Neural progenitor cell (in vitro differentiated cells): ENCODE measurements at places on chromosomes 13 and 19.

DNA sequence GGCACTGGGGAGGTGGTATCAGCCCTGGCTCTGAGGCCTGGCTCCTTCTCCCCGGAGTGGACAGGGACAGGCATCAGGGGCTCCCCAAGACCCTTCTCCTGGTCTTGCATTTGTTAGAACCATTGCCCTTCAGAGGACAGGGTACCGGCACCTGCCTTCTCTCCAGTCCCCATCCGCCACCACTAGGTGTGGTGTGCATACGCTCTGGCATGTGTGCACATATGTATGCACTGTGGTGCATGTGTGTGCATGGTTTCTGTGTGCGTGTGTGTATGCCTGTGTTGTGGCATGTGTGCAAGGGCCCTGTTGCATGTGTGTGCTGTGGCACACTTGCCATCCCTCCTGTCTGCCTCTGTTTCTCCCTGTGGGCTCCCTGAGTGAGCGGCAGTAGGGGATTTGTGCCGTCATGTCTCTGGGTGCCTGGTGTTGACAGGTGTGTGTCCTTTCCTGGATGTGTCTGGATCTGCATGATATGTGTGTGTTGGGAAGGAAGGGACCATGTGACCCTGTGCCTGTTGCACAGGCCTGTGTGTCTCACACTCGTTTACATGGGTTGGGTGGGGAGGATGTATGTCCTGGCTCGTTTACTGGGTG, 9.3 kb downstream of the KCTD15 start:
- no peaks in the 10 kb centered on the region for H3K27me3 ChIP-seq
- no peaks in the 10 kb centered on the region for H3K4me1 ChIP-seq
- DNase-seq: no peak
- H3K27ac ChIP-seq: no peak overlapping the region

DNA sequence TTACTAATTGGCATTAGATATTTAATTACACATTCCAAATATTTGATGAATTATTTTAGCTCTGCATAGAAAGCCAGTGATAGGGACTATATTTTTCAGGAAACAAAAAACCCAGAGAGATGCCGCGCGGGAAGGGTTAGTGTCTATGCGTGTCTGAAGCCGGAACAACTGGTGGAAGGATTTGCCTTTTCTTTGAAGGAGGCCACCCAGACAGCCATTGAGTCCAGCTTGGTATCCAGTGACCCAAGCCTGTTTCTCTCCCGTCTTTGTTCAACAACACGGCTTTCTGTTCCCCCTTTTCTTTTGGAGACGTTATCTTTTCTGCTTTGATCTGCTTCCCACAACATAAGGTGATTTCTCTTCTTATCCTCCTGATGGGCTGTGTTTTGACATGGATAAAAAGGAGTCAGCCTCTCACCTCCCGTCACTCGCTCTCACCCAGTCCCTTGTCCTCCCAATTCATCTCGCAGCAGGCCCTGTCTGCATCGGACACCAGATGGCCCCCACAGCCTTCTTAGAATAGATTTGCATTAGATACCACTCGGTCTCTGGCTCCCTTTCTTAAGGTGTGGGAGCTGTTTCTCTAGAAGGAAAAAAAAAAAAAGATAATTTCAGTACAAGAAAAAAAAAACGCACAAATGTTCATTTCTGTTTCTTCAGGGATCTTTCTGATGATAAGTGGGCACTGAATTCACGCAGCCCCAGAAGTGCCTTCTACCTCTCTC, 361.8 kb downstream of the ZNF536 start:
- H3K27ac ChIP-seq: no peak overlapping the region
- peaks cover 15% of the 10 kb centered on the region for H3K4me1 ChIP-seq
- H3K27me3 ChIP-seq: no peaks in the 10 kb centered on the region
- H3K36me3 ChIP-seq: no peaks in the 10 kb centered on the region
- no peak overlapping the region for H3K4me3 ChIP-seq

DNA sequence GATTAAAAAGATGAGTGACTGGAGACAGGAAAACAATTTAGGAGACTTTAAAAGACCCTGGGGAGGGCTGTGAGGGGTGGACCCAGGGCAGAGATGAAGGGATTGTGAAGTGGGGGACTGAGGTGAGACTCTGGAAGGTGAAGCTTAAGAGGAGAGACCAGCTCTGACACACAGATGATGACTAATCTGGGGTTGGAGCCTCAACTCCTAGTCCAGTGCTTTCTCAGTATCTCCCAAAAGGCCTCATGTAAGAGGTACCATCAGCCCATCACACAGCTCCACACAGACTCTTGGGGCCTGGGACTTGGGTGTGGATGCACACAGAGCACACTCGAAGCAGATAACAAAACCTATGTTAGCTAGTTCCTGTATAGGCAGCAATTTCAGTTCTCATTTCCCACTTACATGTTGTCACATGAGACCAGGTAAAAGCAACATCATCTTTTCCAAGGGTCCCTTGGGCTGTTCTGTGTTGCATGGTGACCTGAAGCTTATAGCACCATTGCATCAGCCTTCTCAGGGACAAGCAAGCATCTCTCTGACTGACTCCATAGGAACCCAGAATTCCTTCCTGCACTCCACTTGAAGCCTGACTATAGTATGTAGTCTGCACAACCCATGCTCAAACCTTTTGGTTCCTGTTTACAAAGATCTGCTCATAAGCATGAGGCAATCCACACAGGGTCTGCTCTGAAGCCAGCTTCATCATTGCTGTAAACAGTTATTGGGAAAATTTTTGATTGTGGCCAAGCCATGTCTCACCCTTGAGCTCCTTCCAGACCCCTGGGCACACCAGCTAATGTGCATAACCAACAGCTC, 88.6 kb upstream of the MYCBP2 start:
- DNase-seq: no peak
- H3K27me3 ChIP-seq: no peaks in the 10 kb centered on the region
- no peak overlapping the region for H3K27ac ChIP-seq
- H3K4me3 ChIP-seq: no peak overlapping the region
- H3K36me3 ChIP-seq: no peaks in the 10 kb centered on the region

DNA sequence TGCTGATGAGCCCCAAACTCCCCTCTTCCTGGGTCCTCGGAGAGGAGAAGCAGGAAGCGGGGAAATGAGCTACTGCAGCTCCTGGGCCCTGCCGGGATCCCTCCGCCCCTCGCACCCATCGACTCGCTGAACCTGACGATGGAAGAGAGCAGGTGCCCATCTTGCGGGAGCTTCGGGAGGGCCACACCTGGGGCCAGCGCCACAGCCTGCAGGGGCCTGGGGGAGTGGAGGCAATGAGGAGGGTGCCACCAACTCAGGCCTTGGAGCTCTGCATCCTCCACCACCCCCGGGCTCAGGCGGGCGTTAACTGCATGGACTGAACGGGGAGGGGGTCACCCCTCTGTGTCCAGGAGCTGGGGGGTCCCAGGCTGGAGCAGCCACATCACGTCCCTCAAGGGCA, 8.3 kb downstream of the TCF3 start:
- no peak overlapping the region for H3K4me3 ChIP-seq
- no peak overlapping the region for H3K27ac ChIP-seq
- no peaks in the 10 kb centered on the region for H3K4me1 ChIP-seq
- H3K27me3 ChIP-seq: no peaks in the 10 kb centered on the region

DNA sequence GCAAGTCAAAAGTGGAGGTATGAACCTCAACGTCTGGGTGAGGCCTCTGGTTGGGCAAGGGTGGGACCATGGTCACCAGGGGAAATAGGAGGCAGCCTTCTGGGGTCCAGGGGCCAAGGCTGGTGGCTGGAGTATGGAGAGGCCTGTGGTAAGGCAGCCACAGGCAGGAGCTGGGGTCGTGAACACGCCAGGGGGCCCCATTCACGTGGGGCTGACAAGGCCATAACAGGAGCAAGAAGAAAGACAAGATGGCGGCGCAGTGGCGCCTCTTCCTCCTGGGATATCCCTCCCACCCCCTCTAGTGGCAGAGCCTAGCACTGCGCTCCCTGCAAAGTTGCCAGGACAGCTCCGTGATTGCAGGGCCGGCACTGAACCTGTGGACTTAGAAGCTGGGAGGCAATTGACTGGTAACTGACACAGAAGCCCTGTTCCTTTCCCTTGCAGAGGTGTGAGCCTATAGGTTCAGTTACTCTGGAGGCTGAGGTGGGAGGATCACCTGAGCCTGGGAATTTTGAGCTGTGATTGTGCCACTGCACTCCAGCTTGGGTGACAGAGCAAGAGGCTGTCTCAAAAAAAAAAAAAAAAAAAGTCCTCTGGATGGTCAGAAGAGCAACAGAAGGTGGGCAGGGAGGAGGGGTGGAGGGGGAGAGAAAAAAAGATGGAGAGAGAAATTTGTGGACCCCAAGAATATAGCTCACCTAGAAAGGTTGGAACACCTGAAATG, 19.7 kb upstream of the EDDM13 start:
- H3K4me3 ChIP-seq: no peak overlapping the region
- peak; percentile 91 for DNase-seq
- no peaks in the 10 kb centered on the region for H3K4me1 ChIP-seq
- H3K36me3 ChIP-seq: no peaks in the 10 kb centered on the region
- H3K27me3 ChIP-seq: no peaks in the 10 kb centered on the region

GRCh38 chr19:40592170-40592569, 9.0 kb upstream of the LTBP4 start:
- no peak overlapping the region for H3K27ac ChIP-seq
- peak; percentile 44 for DNase-seq
- peaks cover 15% of the 10 kb centered on the region for H3K4me1 ChIP-seq
- no peaks in the 10 kb centered on the region for H3K36me3 ChIP-seq
- no peak overlapping the region for H3K4me3 ChIP-seq

DNA sequence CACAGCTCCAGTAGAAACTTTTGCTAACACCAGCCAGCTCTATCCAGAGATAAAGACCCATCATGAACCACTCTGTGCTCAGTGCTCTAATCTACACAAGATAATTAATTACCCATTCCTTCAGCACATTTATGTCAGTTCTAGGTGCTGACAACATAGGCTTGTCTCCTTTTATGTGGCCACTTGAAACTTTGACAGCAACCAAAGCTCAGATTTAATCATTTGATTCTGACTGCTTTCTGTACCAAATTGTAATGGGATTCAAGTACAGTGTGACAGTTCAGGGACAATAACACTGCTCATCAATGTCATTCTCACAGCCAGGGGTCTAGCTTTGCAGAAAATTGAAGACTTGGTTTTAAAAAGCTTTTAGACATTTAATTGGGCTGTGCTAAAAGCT, 266.6 kb downstream of the KCTD12 start:
- no peaks in the 10 kb centered on the region for H3K27me3 ChIP-seq
- no peak overlapping the region for H3K4me3 ChIP-seq
- no peak for DNase-seq
- H3K4me1 ChIP-seq: peaks cover 21% of the 10 kb centered on the region
- no peak overlapping the region for H3K27ac ChIP-seq

DNA sequence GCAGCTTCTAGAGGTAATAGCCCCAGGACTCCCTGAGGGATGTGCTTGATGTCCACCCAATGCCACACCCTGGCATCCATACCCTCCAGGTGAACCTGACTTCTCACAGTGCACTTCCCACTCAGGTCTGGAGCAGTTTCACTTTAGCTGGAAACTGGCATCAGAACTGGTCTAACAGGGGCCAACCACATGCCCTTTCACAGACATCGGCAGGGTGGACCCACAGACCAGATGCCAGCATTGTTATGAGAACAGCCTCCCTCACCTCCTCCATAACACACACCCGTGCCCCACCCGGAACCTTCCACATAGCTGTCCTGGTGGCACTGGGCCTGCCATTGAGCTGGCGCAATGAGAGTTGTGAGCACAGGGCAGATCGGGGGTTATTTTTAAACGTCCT, 77.4 kb upstream of the GPR12 start:
- H3K4me1 ChIP-seq: peaks cover 8% of the 10 kb centered on the region
- H3K27me3 ChIP-seq: no peaks in the 10 kb centered on the region
- no peak overlapping the region for H3K27ac ChIP-seq
- DNase-seq: no peak

GRCh38 chr19:8609279-8610040, 1.1 kb downstream of the ADAMTS10 start:
- no peaks in the 10 kb centered on the region for H3K27me3 ChIP-seq
- H3K4me3 ChIP-seq: peak overlapping the region; percentile 76
- peak; percentile 92 for DNase-seq
- no peaks in the 10 kb centered on the region for H3K36me3 ChIP-seq
- peaks cover 14% of the 10 kb centered on the region for H3K4me1 ChIP-seq

DNA sequence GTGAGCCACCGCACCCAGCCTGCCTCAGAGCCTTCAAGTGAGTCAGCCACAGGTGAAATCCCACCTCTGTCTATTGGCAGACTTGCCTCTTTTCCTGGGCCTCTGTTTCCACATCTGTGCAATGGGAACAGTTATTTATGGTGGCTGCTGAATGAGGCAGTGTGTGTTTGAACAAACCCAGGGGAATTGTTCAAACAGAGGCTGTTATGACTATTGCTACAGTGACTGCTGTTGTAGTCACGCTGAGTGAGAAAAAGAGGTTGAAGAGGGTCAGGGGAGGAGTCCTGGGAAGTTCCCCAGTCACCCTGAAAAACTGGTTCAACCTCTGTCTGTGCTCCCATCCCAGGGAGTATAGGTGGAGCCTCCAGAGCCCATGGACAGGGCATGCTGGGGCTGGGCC, at the start of gene CEACAM19:
Gene CEACAM19 (plus strand): TSS at position 83 of the 400 bp plus-strand sequence. CDS start 450 bp downstream, outside the sequence.
- H3K4me3 ChIP-seq: no peak within 1 kb of the TSS
- DNase-seq: no peak
- no peaks in the 10 kb centered on the region for H3K27me3 ChIP-seq
- no peaks in the 10 kb centered on the region for H3K36me3 ChIP-seq
- no peak within 1 kb of the TSS for H3K27ac ChIP-seq

- DNase-seq: no peak
- H3K27me3 ChIP-seq: no peaks in the 10 kb centered on the region
- H3K4me3 ChIP-seq: no peak overlapping the region
- H3K27ac ChIP-seq: no peak overlapping the region
- no peaks in the 10 kb centered on the region for H3K4me1 ChIP-seq
- no peaks in the 10 kb centered on the region for H3K36me3 ChIP-seq
These were observed 231.6 kb downstream of the SPRY2 start for GRCh38 chr13:80109303-80109702.

- DNase-seq: peak; percentile 75
- H3K27ac ChIP-seq: no peak overlapping the region
- no peak overlapping the region for H3K4me3 ChIP-seq
- no peaks in the 10 kb centered on the region for H3K27me3 ChIP-seq
These were observed 9.7 kb upstream of the USE1 start for GRCh38 chr19:17205237-17206140.

- no peaks in the 10 kb centered on the region for H3K4me1 ChIP-seq
- H3K27ac ChIP-seq: no peak overlapping the region
- H3K36me3 ChIP-seq: no peaks in the 10 kb centered on the region
- peak; percentile 10 for DNase-seq
These were observed 114.3 kb downstream of the TEX26 start for GRCh38 chr13:31046711-31047279.

- no peaks in the 10 kb centered on the region for H3K27me3 ChIP-seq
- no peaks in the 10 kb centered on the region for H3K4me1 ChIP-seq
- peak; percentile 69 for DNase-seq
These were observed 10.7 kb upstream of the PABPC3 start for GRCh38 chr13:25085125-25085742.

- peaks cover 23% of the 10 kb centered on the region for H3K4me1 ChIP-seq
- H3K27me3 ChIP-seq: no peaks in the 10 kb centered on the region
- H3K36me3 ChIP-seq: no peaks in the 10 kb centered on the region
- no peak for DNase-seq
These were observed 103.8 kb downstream of the RGCC start for GRCh38 chr13:41561170-41561569.

GRCh38 chr19:28042516-28042915, 1170.4 kb downstream of the UQCRFS1 start:
- no peak for DNase-seq
- H3K4me3 ChIP-seq: no peak overlapping the region
- H3K27me3 ChIP-seq: no peaks in the 10 kb centered on the region
- H3K4me1 ChIP-seq: no peaks in the 10 kb centered on the region
- no peaks in the 10 kb centered on the region for H3K36me3 ChIP-seq

- H3K4me3 ChIP-seq: peak overlapping the region; percentile 77
- peak; percentile 25 for DNase-seq
- peak overlapping the region; percentile 98 for H3K27ac ChIP-seq
- peaks cover 22% of the 10 kb centered on the region for H3K36me3 ChIP-seq
- no peaks in the 10 kb centered on the region for H3K27me3 ChIP-seq
These were observed 764 bp downstream of the ZNF626 start for GRCh38 chr19:20660473-20661140.

- no peak overlapping the region for H3K4me3 ChIP-seq
- H3K27me3 ChIP-seq: no peaks in the 10 kb centered on the region
- DNase-seq: no peak
These were observed 282.9 kb downstream of the SLITRK5 start for GRCh38 chr13:87954091-87954490.
